ENCODE measurements at places on chromosomes 16 and 17.

- no peak for DNase-seq
These were observed 224.8 kb upstream of the TNRC6C start for GRCh38 chr17:77733576-77734296.

GRCh38 chr17:14730821-14731220 lies 429.9 kb downstream of the HS3ST3B1 start:
- no peak for DNase-seq

- DNase-seq = no peak
These were observed 174.1 kb upstream of the MPHOSPH6 start for GRCh38 chr16:82344157-82344556.

DNA sequence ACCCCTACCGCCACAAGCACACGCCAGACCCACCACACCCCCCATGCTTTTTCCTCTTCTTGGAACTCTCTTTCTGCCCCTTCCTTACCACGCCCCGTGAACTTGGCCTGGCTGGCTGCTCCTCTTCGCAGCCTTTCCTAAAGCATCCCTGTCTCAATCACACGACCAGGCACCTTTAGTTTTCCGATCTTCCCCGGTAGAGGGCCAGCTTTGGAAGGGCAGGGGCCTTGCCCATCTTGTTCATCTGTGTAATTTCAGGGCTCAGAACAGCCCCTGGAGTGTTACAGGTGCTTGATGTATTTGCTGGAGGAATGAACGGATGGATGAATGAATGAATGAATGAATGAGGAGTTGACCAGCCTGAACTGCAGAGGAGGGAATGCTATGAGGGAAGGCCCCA lies 3.7 kb downstream of the SPPL2C start:
- no peak for DNase-seq

GRCh38 chr16:30397776-30398660 lies 2.8 kb downstream of the ZNF48 start:
- no peak for DNase-seq

- peak; percentile 30 for DNase-seq
These were observed 20.6 kb upstream of the MAPT start for GRCh38 chr17:45873728-45874127.
